ENCODE measurements at places on chromosomes 5 and 9. TPM values are rescaled to one million over a fixed set of nuclear protein-coding genes. Genes with fewer than 3 reads are reported as not detected.
A peak's percentile ranks its signal among the peaks of the same experiment; 100 is the strongest.

DNA sequence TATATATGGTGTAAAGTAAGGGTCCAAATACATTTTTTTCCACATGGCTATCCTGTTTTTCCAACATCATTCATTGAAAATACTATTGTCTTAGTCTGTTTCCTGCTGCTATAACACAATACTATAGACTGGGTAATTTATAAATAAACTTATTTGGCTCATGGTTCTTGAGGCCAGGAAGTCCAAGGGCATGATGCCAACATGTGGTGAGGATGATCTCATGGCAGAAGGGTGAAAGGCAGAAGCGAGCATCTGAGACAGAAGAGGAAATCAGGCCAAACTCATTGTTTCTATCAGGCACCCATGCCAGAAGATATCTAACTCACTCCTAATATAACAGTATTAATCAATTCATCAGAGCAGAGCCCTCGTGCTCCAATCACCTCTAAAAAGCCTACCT, 42.6 kb downstream of the ANKRD55 start:
- DNase-seq: no peak

DNA sequence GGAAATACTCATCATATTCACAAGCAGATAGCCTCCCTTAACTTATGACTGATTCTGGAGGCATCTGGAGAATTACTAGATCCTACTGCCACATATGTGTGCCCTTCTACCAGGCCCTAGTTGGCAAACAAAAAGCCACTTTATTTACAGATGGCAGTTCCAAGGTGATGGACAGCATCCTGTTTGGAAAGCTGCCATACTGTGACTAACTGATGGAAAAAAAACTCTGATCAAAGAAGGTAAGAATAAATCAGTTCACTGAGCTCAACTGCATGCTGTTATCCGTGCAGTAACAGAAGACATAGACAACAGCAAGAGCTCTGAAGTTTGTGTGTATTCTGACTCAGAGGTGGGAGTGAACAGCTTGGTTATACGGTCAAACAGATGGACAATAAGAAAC, 279.8 kb upstream of the POU5F2 start:
- DNase-seq: peak; percentile 4

- DNase-seq: peak; percentile 84
These were observed 53.7 kb upstream of the KDM4C start for GRCh38 chr9:6703898-6704639.

DNA sequence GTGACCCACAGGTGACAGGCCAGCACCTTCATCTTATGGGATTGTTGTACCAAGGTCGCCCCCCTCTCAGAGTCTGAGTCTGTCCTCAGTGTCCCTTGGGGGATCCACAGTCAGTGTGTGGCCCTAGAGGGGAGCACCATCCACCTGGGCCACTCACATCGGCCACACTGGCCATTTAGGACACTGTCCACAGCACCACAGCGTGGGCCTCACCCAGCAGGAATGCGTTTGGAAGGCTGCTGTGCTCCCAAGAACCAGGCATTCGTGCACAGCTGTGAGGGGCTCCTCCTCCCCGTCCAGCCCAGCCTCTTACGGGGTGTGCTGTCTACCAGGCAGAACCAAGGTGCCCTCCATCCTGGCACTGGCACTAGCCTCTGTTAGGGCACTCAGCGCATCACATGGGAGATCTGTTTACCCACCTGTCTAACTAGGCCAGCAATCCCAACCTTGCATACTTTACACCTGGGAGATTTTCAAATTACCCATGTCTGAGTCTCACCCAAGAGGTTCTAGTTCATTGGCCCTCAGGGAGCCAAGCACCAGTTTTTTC, 24.5 kb upstream of the UBE2QL1 start:
- no peak for DNase-seq

DNA sequence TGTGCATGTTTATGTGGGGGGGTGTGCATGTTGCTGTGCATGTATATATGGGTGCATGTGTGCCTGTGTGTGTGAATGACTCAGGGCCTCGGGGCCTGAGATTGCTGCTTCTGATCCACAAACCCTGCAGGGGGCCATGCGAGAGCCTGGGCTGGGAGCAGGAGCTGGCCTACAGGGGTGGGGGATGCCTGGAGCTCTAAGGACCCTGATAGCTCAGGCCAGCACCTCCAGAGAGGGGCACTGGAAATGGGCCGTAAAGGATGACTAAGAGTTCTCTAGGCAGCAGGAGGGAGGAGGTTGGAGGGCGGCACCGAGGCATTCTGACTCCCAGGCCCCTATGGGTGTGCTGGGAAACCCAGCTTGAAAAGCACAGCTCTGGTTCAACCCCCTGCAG, 6.9 kb upstream of the UBAC1 start:
- DNase-seq: no peak

NPR3 gene
- total RNA-seq: 19.2 TPM

PCDHB10 gene
- total RNA-seq: 13.9 TPM

INVS gene
- 15.1 TPM for total RNA-seq
